C1 segment of cervical spinal cord (tissue), 14 donors: ENCODE measurements at places on chromosomes 3 and 15.

DNA sequence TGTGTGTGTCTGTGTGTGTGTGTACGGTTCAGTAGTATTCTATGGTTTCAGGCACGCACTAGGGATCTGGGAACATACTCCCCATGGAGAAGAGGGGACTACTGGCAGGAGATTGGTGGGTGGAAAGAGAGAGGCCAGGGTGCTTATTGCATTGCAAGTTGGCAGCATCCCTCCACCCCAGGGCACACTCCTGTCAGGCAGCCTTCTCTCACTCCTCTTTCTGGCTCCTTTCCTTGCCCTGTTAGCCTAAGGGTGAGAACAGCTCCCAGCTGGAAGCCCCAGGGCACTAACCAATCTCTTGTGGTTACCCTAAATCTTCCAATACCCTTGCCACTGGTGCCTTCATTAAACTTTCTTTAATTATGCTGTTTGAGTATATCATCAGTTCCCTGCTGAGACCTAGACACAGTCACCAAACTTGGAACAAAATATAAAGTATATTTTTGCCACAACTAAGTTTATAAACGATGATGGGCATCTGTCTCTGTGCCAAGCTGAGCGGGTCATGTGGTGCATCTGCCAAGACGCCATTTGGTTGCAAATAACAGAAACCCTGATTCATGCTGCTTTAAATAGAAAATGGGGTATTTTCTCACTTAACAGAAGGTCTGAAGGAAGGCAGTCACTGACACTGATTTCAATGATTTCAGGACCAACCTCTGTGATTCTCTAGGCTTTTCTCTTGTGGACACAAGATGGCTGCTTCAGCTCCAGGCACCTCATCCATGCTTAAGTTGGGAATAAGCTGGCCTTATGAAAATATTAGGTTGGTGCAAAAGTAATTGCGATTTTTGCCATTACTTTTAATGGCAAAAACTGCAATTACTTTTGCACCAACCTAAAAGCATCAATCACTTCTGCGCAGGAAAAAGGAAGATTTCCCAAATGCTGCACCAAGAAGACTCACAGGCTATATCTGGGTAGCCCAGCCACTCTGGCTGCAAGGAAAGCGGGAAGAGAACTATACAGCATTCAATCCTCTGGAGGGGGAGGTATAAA is 476.9 kb upstream of the PROK2 start:
- no peak for DNase-seq

DNA sequence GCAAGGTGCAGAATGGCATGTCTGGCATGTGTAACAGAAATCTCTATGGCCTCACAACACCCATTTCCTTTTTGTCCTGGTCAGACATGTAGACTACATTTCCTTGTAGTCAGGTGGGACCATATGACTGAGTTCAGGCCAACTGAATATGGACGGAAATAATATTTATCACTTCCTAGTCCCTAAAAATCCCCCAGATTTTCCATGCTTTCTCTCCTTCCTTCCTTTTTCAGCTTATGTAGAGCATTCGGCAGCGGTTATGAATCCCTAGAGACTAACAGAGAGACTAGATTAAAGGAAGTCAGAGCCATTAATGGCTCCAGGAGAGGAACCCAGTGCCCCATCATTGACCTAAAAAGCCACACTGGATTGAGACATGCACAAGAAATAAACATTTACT is 35.8 kb downstream of the SLC9A9 start:
- DNase-seq = no peak

DNA sequence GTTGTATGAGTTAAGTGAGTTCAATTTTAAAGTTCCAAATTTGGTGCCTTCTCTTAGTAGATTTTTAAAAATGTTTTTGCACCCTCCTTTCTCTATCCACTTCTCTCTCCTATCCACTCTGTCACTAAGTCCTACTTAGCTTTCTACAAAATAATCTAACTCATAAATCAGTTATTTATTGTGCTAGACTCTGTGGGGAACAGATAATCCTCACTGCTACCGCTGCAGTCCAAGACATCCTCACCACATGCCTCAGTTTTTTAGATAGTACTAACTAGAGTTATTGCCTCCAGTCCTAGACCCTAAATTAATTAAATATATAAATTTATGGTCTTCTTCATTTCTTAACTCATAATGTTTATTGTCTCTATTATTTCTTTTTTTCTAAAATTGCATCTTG is 576.3 kb downstream of the GRM7 start:
- no peak for DNase-seq

- DNase-seq = peak; percentile 25
These were observed 294.2 kb upstream of the TBL1XR1 start for GRCh38 chr3:177491296-177492032.

GRCh38 chr3:46380471-46381221 is 9.9 kb downstream of the CCR5 start:
- no peak for DNase-seq

GRCh38 chr15:35547775-35548364 is 1.9 kb upstream of the DPH6 start:
- DNase-seq = no peak

- peak; percentile 56 for DNase-seq
These were observed 78.4 kb upstream of the RASGRF1 start for GRCh38 chr15:79168922-79169456.

- no peak for DNase-seq
These were observed 102.1 kb downstream of the VGLL4 start for GRCh38 chr3:11541321-11542303.

- DNase-seq = no peak
These were observed 64.7 kb upstream of the ACAD9 start for GRCh38 chr3:128814519-128815317.

GRCh38 chr3:23537101-23537551 is 268.6 kb upstream of the UBE2E1 start:
- no peak for DNase-seq

DNA sequence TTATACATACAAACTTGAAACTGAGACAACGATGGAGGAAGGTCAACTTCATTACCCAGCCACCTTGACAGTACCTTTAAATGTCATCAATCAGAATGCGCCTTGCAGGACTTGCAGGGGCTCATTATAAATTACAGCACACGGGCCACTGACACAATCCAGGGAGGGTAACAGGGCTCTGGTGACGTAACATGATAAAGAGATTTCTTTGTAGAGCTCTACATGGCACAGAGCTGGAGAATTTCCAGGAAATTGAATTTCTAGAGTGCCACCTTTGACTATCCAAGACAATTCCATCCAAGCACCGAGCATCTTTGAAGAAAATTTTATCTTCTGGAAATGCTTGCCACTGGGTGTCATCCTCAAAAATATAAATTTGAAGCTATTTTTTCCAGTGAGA is 486.0 kb downstream of the FOXP1 start:
- DNase-seq = no peak

- DNase-seq = peak; percentile 33
These were observed 27.3 kb downstream of the ADCY5 start for GRCh38 chr3:123421353-123422174.

DNA sequence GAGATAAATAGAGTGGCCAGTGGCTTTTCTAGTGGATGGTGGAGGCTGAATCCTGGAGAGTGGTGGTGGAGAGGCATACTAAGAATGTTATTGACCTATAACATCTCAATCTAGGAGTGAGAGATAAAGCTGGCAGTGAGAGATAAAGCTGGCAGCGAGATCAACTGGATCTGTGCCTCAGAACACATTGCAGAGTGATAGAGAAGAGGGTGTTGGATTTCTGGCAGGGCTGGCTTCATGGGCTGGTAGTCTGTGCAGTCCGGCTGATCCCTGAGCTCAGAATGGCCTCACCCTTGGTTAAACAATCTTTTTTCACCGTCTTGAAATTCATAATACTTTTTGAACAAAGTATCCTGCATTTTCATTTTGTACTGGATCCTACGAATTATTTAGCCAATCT is 221.2 kb downstream of the NLGN1 start:
- DNase-seq = no peak

DNA sequence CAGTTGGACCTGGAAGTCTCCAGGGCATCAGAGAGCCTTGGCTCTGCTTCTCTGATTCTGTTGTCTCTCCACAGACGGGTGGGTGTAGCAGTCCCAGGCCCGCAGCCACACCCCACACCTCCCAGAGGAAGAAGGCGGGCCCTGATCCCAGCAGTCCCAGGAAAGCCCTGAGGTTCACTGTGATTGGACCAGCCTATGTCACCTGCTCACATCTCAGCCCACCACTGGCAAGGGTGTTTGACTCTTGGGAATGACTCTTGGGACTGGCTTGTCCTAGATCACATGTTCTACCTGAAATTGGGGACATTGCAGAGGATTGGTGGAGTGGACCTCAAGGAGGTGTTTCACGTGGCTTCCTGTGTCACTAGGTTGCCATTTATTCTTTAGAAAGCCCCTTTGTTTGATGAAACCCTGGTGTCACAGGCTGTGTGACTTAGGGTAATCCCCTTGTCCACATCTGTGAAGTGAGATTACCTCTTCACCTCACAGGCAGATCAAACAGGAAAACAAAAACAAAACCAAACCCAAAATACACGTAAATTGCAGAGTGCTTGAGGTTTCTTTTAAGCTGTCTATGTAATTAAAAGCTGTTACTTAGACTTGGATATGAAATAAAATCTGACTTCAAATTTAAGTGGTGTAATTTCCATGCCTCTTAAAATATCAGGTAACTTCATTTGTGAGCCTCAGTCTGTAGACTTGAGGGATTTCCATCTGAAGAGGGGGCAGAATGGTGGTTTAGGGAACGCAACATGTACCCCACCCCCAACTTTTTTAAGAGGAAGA is 26.7 kb downstream of the FLNB start:
- DNase-seq = no peak

GRCh38 chr3:105431200-105431599 is 64.5 kb downstream of the ALCAM start:
- no peak for DNase-seq

- peak; percentile 29 for DNase-seq
These were observed 749.1 kb downstream of the ROBO1 start for GRCh38 chr3:79018671-79019136.
